Stimulated activated CD4-positive, alpha-beta T cell treated with anti-CD3 and anti-CD28 coated beads, Interleukin-1b, Interleukin-23, amount 100 ng/mL, for 48 hours (primary cell): ENCODE measurements at places on chromosomes 3 and 15.

DNA sequence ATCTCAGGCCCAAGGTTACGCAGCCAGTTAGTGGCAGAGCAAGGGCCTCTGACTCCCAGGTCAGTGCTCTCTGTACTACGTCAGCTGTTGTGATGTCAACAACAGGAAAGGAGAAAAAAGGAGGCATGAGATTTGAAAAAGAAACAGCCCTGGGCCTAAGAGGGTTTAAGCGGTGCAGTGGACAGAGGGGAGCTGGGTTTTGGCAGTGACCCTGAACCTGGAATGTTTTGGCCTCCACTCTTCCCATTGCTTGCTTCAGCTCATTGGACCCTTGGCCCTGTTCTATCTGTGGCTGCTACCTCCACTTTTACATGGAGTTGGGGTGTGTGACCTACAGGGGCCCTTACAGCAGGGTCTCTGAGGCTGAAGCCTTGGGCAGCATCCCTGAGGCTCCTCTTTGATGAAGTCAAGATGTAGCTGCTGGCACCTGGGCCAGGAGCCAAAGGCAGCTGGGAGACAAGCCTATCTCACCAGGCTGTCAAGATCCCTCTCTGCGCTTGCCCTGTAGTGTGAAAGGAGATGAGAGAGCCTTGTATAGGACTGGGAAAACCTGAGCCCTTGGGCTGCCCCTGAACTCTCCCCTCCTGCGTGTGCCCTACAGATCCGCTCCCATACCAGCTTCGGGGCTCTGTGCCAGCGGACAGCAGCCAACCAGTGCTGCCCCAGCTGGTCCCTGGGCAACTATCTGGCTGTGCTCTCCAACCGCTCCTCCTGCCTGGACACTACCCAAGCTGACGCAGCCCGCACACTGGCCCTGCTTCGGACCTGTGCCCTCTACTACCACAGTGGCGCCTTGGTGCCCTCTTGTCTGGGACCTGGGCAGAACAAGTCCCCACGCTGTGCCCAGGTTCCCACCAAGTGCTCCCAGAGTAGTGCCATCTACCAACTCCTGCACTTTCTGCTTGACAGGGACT, 8.7 kb downstream of the DISP2 start:
- no peak for DNase-seq

GRCh38 chr15:65182538-65182937, 2.6 kb downstream of the CLPX start:
- DNase-seq = no peak

GRCh38 chr3:14243782-14244181, 65.2 kb downstream of the LSM3 start:
- DNase-seq = no peak

GRCh38 chr15:67520321-67521028, 456 bp upstream of the C15orf61 start:
- DNase-seq = no peak

DNA sequence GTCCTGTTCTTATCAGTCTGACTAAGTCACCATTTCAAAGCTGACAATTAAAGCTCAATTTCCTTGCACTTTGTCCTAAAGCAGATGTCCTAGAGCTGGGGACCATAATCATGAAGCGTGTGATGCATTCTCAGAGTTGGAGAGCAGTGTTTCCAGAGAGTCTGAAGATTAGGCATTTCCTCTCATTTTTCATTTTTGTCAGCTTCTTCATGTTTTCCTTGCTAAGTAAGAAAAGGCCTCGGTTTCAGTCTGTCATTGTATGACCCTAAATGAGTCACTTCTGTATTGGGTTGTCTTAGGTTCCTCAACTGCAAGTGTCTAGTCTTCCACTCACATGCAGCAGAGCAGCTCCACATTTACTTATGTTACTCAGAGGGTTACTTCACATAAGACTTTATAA, 257.2 kb upstream of the TPRG1 start:
- DNase-seq = peak; percentile 5
